AG10803 (cell line): ENCODE measurements at places on chromosomes 1 and 21.
A peak's percentile ranks its signal among the peaks of the same experiment; 100 is the strongest.

GRCh38 chr1:225688345-225688744, 35.4 kb upstream of the ENAH start:
- no peak for DNase-seq

DNA sequence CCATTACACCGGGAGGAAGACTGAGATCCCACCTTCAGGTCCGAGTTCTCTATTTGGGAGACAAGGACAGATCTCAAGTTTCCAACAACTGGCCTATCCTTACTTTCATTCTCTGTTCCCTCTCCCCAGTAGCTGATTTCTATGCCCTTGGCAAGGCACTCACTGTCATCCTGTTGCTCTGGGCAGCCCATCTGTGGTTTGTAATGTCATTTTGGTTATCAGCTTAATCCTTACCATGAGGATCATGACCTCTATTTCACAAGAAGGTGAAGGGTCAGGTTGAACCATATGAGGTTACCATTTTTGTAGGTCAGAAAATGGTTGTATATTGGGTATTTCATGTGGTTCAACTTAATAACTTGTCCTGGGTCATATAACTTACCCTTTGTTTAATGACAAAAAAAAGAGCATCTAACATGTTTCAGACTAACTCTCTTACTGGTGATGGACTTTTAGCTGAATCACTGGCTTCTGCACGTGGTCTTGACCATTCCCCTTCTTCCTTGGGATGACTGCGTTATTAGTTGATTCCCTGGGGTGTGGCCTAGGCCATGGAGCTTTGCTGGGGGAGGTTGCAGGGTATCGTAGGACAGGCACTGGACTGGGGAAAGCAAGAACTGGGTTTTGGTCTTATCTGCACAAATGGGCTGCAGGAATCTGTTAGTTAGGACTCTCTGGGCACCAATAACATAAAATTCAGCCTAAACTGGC, 120.2 kb downstream of the ACTL8 start:
- DNase-seq = peak; percentile 74

GRCh38 chr1:106785176-106785575, 271.3 kb upstream of the PRMT6 start:
- no peak for DNase-seq

- DNase-seq = peak; percentile 94
These were observed 14.0 kb upstream of the TBX15 start for GRCh38 chr1:119002028-119002686.

- DNase-seq = no peak
These were observed 117.6 kb downstream of the CENPF start for GRCh38 chr1:214720561-214720960.

DNA sequence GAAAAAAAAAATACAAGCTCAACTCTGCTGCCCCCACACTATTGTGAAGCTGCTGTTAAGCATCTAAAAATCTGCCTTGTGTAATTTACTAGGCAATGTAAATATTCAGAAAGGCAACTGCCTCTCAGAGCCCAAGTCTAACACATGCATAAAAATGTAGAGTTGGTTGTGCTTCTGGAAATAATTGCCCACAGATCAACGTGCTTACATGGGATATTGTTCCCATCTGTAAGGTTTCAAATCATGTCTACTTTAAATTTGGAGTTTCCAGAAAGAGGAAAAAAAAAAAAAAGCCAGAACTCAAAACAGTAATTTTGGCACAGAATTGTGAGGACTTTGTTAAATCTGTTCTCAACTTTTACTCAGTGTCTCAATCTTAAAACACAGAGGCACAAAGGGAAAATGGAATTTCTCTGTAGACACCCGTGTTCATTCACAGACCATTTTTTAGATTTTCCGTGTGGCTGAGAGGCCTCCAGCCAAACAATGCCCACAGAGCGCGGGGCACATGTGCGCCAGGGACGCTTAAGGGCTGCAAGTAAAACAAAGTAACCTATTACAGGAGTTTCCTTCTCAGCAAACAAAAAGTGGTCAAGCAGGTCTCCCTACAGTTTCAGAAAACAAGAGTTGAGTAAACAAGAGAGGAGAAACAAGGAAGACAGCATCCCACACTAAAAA, 115.5 kb downstream of the RERE start:
- DNase-seq = peak; percentile 32

DNA sequence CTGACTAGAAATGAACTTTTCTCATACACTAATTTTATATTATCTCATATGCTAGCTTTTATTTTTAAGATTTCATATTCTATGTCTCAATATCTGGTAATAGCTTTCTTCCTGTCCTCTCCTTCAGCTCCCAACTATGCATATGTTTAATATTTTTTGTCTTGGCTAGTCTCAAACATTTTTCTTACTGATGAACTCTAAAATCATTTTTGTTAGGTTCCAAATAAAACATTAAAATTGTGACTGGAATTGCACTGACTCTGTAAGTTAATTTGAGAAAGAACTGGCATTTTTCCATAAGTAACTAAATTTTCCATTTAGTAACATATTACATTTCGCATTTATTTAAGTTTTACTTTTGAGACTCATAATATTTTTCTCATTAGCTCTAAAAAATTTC, 368.5 kb upstream of the DPYD start:
- no peak for DNase-seq

DNA sequence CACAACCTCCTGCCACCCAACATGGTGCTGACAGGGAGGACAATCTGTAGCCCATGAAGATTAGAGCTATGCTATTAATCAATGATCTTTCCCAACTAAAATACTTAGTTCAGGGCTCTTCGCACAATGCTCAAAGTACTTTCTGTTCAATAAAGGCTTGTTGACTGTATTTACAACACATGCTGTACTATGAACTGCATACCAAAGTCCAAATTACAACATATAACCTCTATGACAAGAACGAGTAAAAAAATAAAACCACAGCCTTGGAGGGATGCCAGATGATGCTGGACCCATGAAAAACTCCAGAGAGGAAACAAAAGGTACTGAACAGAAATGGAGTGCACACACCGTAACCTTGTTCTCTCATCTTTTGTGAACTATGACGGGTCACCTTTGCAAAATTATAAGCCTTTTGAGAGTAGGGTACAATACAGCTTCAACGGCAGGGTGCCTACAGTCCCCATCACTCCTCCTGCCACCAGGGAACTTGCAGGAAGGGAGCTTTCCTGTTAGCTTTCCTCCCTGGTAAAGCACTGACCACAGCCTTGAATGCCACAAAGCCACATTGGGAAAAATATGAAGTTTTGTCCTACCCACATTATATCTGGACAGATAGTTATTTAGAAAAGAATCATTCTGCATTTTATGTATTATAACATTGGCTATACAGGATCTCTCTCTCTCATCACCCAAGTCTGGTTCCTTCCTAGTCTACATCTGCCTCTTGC, 175.6 kb downstream of the NRIP1 start:
- DNase-seq = peak; percentile 80

- DNase-seq = no peak
These were observed 70.3 kb upstream of the ACTL8 start for GRCh38 chr1:17684810-17685209.

DNA sequence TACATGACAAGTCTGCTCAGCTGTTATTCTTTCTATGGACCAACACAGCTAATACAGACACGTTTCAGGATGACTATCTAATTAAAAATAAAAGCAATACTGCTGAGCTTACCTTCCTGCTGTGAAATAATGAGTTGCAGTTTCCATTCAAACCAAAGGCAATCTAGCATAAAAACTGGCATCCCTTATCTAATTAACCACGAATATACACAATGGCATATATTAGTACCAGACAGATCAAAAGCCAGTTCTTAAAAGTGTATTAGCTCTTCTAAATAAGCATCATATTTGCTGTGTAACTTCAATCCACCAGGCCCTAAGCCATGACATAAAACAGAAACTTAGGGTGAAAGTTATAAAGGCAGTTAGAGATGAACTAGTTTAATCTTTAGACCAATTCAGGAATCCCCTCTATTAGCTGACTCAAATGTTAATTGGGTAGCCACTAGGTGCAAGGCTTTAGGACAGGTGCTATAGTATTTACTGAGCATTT, 20.6 kb downstream of the TESK2 start:
- no peak for DNase-seq

DNA sequence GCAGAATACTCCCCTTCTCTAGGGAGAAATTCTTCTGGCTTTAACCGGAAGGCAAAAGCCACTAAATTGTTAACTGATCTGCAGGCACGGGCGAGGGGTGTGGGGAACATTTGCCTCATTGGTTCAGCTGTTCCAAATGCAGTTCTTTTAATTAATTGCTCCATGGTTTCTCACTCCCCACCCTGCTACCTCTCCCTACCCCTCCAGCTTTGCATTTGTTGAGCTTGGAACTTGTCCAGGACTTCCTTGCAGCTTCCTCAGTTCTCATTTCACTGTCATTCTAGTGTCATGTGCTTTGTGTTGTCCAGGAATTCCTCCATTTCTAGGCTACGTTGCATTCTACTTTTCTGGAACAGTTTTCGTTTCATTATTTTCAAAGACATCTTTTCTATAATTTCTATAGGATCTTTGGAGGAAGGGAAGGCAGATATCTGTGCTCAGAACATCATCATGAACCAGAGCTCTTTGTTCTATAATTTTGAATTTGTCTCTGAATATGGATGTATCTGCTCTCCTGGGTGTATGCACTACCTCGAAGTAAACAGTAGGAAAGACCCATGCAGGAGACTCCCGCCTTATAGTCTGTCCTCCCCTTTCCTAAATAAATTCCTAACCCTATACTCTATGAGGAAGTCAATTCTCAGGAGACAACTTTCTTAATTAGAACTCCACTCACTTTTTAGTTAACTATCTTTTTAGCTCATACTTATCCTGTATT, 132.4 kb upstream of the LMO4 start:
- DNase-seq = no peak

- DNase-seq = no peak
These were observed 7.4 kb upstream of the RGS2 start for GRCh38 chr1:192801451-192801850.

- DNase-seq = no peak
These were observed 22.8 kb downstream of the ERG start for GRCh38 chr21:38475519-38475918.

- no peak for DNase-seq
These were observed 487.0 kb upstream of the RGS18 start for GRCh38 chr1:191671236-191671635.

DNA sequence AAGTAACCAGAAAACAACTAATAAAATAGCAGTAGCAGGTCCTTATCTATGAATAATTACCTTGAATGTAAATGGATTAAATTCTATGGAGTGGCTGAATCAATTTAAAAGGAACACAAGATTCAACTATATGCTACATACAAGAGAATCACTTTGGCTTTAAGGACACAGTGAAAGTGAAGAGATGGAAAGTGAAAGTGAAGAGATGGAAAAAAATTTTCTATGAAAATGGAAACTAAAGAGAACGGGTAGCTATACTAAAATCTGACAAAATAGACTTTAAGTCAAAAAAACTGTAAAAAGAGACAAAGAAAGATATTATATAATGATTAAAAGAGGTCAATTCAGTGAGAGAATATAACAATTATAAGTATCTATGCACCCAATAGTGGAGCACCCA, 54.7 kb downstream of the C1orf185 start:
- no peak for DNase-seq

DNA sequence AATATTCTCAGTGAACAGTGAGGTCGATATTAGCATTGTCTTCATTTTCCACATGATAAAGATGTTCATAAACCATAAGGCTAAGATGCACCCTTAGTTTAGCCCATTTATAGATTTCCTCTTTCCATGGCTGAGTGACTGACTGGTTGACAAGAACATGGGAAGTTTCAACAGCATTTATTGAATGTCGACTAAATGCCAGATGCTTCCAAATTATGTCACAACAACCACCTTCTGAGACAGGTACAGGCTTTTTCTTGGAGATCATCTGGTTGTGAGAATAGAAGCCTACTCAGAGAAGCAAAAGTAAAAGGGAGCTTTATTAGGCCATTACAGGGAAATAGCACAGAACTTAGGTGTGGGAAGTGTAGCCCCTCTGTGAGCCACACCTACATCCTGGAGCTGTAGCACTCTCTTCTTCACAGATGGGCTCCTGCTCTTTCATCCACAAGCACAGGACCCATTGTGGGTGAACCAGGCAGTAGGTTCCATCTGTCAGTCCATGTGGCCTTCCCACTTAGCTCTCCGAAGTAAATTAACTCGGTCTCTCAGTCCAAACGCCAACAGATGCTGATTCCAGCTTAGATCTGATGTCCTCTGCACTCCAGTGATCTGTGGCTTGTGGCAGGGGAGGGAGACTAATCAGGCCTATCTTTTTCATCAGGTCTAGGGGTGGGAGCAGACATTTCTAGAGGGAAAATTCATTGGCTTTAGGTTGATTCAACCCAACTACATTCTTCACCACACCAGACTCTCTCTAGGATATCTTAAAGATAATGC, 14.3 kb downstream of the ATP2B4 start:
- DNase-seq = no peak

DNA sequence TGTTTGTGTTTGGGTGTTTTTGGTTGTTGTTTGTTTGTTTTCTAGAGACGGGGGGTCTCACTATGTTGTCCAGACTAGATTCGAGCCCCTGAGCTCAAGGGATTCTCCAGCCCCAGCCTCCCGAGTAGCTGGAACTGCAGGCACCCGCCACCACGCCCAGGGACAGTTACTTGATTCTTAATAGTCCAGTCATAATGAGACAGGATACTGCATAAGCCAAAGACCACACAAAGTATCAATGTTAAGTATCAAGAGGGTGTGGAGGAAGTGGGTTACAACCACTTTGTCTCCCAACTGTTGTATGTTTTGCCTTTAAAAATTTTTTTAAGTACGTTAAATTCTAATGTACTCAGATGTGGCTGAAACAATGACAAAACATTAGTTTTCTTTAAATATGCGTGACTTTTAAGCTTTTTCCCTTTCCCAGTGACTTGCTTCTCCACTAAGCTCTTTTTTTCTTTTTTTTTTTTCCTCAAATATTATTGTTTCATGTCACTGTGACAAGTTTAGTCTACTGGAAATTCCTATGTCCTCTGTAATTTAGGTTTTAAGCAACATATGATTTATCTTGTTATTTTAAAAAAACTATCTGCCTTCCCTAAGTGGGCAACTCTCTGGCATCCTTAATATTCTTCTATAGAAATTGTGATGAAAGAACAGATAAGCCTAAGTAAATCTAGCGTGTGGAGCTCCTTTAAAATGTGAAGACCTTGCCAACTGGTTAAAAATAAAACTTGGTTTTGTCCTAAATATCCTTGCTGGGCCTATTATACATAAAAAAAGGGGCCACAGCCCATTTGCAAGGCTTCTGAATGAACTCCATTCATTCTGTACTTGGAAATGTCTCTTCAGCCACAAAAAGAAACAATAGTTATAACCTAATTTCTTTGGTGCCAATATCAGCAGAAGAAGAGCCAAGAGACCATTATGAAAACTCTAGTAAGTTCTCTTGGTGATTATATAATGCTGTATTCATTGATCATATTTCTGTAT, 56.2 kb upstream of the DPH5 start:
- no peak for DNase-seq

DNA sequence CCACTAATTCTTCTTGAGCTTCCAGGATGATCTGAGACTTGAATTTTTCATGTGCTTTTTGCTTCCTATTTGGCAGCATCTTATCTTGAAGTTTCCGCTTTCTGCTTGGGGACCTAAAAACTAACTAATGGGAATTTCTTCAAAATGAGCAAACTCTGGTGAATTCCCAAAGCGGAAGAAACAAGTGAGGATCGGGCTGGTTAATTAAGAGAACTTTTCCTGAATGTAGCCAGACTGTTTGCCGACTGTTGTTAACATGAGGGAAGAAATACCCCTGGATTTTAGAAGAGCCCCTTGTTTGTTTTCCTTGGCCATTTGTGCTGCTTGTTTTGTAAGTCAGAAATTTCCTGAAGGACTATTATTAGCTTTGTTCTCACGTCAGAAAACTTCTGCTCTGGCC, 6.1 kb upstream of the SELE start:
- DNase-seq = no peak

GRCh38 chr1:89721351-89721750, 88.4 kb downstream of the LRRC8C start:
- DNase-seq = peak; percentile 26
